Stimulated activated CD4-positive, alpha-beta T cell treated with anti-CD3 and anti-CD28 coated beads, Interleukin-12 subunit alpha, Interleukin-12 subunit beta, amount 100 ng/mL, for 24 hours (primary cell): ENCODE measurements at places on chromosomes 5 and 9.

DNA sequence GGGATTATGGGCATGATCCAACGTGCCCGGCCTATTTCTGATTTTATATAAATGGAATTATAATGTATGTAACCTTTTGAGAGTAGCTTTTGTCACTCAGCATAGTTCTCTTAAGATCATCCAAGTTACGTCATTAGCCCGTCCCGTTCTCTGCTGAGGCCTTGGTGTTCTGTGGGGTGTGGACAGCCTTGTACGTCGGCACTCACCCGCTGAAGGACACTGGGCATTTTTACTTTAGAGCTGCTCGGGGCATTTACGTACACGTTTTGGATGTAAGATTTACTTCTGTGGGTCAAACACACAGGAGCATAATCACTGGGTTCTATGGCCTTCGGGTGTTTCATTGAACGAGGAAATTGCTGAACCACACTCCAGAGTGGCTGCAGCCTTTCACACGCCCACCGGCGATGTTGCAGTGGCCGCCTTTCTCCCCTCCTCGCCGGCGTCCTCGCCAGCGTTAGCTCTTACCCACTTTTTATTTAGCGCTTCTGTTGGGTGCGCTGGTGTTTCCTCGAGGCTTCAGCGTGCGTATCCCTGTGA, 101.8 kb downstream of the EHMT1 start:
- DNase-seq = no peak

DNA sequence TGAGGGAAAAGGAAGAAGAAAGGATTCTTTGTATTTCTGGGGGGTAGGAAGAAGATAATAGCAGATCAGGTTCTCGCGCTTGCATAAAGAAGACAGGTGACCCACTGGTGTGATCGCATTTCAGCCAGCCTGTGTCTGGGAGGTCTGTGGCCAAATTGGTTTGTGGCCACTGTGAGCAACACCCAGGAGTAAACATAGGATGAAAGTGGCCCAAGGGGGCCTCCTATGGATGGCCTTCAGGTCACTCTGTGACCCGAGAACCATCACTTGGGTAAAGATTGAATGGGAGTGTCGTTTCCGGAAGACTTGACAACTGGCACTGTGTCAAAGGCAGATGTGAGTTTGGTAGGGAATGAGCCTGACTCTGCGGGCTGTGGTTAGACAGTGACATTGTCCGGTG, 34.2 kb downstream of the RAI14 start:
- no peak for DNase-seq

DNA sequence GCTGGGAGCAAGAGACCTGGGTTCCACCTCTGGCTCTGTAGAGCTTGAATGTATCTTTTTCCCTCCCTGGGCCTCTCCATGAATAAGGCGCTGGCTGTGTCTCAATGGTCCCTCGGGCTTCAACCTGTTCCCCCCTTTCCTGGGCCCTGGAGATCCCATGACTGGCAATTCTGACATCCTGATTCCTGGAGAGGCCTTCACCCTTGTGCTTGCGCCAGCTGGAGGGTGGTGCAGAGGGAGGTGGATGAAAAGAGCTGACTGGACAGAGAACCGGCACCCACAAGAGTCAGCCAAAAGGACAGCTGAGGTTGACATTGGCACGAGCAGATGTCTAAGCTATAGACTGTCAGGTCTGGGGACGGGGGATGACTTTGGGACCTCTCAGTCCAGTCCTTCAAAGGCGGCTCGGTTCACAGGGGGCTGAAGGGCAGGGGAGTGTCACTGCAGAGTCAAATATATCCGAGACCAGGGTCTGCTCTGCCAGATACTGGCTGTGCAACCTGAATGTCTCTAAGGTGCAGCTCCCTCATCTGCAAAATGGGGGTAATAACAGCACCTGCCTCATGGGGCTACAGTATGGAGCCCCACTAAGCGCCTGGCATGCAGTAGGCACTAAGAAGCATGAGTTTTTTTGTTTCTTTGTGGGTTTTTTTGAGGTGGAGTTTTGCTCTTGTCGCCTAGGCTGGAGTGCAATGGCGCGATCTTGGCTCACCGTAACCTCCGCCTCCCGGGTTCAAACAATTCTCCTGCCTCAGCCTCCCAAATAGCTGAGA, 13.8 kb downstream of the DNM1 start:
- DNase-seq = no peak

GRCh38 chr9:83343366-83343999, 194.7 kb downstream of the FRMD3 start:
- no peak for DNase-seq

DNA sequence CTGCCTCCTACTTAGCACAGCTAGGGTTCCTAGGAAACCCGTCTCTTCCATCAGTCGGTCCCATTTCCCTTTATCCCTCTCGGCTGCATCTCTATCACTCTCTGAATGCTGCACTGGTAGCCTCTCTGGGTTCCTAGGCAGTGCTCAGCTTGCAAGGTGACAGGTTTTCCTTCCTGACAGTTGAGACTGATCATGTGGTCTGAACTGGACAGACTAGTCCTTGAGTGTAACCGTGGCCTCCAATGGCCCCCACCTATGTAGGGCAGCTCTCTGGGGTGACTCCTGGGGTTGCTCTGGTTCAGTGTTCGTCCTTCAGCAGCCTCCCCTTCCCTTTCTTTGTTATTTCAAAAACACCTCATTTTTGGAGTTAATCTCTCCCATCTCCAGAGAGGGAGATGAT, 3.8 kb downstream of the TMEM8B start:
- DNase-seq = no peak
